ENCODE measurements at places on chromosomes 5 and 9. TPM values are rescaled to one million over a fixed set of nuclear protein-coding genes. Genes with fewer than 3 reads are reported as not detected.

Gene GABRP
- not detected for total RNA-seq

DNA sequence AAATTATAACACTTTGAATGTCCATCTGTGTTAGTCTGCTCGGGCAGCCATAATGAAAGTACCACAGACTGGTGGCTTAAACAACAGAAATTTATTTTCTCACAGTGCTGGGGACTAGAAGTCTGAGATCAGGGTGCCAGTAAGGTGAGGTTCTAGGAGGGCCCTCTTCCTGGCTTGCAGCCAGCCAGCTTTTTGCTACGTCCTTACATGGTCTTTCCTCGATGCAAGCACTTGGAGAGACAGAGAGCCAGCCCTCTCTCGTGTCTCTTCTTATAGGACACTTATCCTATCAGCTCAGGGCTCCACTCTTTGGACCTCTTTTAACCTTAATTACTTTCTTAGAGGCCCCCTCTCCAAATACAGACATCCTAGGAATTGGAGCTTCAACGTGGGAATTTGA is 351.8 kb downstream of the SPOCK1 start:
- no peaks in the 10 kb centered on the region for H3K27me3 ChIP-seq
- peaks cover 2% of the 10 kb centered on the region for H3K4me1 ChIP-seq
- no peak overlapping the region for H3K4me3 ChIP-seq
- H3K27ac ChIP-seq: no peak overlapping the region

DNA sequence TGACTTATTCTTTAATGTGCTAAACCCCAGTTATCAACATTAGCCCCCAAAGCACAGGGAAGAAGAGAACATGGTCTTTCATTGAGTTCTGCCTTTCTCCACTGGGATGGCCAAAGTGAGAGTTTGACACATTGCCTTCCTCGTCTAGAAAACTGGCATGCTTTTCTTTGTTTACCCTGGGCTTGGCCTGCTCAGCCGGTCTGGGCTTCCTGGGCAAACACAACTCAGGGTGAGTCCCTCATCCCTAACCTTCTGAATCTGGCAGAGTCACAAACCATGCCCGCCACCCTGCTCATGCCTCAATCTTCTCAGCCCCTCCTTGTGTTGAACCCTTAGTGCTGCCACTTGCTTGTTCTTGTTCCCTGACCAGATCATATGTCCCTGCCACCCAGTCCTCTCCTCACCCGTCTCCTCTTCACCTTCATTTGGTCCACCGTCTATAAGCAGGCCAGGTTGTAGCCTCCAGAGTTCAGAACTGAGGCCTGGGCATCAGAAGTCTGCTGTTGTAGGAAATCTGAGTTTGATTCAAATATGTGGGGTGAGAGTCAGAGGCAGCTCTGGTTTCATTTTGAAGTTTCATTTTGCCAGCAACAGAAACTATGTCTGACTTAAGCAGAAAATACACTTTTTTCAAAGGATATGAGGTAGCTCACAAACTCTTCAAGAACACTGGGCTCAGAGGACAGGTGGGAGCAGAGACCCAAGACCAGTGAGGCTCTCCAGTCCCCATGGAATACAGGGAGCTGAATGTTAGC is 217.6 kb downstream of the NDUFS4 start:
- H3K27me3 ChIP-seq: no peaks in the 10 kb centered on the region
- no peaks in the 10 kb centered on the region for H3K4me1 ChIP-seq
- DNase-seq: no peak
- H3K4me3 ChIP-seq: no peak overlapping the region
- no peaks in the 10 kb centered on the region for H3K36me3 ChIP-seq
- H3K27ac ChIP-seq: no peak overlapping the region

GRCh38 chr9:129187042-129187441 is 9.0 kb upstream of the IER5L start:
- no peak overlapping the region for H3K27ac ChIP-seq
- H3K4me1 ChIP-seq: peaks cover 24% of the 10 kb centered on the region
- DNase-seq: no peak
- H3K27me3 ChIP-seq: no peaks in the 10 kb centered on the region
- H3K4me3 ChIP-seq: no peak overlapping the region

DNA sequence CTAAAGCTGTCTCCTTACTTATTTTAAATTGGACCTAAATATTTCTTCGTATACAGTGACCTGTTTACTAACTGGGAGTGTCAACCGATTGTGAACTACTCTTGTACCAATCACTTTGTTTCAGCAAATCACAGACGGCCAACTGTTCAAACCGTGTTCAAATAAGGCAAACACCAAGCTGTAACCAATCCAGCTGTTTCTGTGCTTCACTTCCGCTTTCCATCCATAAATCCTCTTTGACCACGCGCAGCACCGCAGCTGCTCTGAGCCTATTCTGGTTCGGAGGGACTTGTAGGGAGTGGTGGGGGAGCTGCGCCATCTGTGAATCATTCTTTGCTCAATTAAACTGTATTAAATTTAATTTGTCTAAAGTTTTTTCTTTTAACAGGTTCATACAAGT is 4.8 kb upstream of the FAM240B start:
- H3K4me1 ChIP-seq: no peaks in the 10 kb centered on the region
- H3K4me3 ChIP-seq: no peak overlapping the region

DNA sequence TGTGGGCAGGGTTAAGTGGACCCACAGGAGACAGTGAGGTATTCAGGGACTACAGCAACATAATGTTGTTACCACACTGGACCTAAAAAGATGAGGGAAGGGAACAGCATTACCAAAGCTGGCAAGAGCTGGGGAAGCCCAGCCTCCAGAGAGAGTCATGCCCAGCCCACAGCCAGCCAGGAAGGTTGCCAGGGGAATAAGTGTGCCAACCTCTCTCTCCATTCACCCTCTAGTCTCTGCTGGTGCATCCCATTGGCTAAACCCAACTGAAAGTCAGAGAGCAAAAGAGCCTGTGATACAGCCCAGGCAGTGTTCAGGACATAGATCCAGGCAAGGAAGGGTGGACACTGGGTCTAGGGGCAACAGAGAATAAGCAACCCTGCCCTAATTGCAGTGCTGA is 35.8 kb upstream of the AFAP1L1 start:
- H3K4me1 ChIP-seq: no peaks in the 10 kb centered on the region
- H3K4me3 ChIP-seq: no peak overlapping the region
- H3K27me3 ChIP-seq: peaks cover 8% of the 10 kb centered on the region
- no peak overlapping the region for H3K27ac ChIP-seq
